ENCODE measurements at places on chromosomes 12 and 14. TPM values are rescaled to one million over a fixed set of nuclear protein-coding genes. Genes with fewer than 3 reads are reported as not detected.

KRT73 gene
- total RNA-seq: not detected

SALL2 gene
- 11.2 TPM for total RNA-seq

CACNA2D4 gene
- total RNA-seq: not detected

SLC5A8 gene
- total RNA-seq: 1.4 TPM

AQP6 gene
- total RNA-seq: 0.62 TPM

FOXN4 gene
- total RNA-seq: 0.16 TPM

APOF gene
- total RNA-seq: not detected

Measured in occipital lobe (tissue), 3 donors.